ENCODE measurements at places on chromosomes 4 and X.
A peak's percentile ranks its signal among the peaks of the same experiment; 100 is the strongest.

- no peak for DNase-seq
Measured at GRCh38 chr4:74335341-74336021, 27.2 kb downstream of the EPGN start.

DNA sequence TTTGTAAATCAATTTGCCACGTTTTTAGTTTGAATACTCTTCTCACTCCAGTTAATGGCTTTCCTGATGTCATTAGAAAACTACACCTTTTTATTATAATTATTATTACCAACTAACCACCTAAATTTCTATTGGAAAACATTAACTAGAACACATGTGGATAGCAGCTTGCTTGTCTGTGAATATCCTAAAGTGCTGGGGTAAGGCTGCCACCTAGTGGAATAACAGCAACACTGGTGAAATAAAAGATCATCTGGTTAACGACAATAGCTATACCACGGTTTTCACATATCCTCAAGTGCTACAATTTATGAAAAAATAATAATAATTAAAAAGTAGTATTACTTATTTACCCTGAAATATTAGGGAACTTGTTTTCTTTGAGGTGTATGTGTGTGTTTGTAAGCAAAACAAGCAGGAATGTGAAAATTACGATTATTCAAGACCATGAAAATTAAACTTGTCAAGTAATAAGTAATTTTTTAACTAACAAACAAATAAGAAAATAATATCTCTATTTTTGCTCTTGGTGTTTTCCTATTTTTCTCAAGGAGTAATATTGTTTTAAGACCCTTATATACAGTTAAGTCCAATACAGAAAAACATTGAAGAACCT lies 130.1 kb upstream of the TECRL start:
- DNase-seq = no peak

GRCh38 chr4:844752-845232 lies 18.9 kb upstream of the CPLX1 start:
- DNase-seq = no peak

- DNase-seq = no peak
Measured at GRCh38 chr4:68606240-68606639, 30.1 kb upstream of the UGT2B17 start.

DNA sequence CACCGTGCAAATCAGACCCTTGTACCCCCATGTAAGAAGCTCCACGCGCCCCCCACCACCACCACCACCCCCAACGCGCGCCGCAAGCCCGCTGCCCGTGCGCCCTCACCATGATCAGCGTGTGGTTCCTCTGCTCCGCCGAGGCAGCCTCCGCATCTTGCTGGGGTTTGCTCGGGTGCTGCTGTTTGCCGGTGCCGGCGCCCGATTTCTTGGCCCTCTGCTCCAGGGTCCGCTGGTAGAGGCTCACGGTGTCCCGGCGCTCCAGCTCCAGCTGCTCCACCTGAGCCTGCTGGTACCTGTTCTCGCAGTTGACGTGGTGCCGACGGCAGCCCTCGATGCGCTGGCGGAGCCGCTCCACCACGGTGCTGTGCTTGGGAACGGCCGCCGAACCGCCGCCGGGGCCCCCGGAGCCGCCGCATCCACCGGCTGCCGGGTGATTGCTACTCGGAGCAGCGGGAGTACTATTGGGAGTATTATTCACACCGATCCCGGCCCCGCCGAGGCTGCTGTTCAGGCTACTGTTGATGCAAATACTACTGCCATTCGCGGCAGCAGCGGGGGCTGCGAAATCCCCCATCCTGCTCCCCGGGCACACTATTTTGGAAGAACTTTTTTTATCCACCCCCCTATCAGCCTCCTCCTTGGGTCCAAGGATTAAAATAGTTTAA lies 1.1 kb downstream of the MAML3 start:
- DNase-seq = peak; percentile 27

- no peak for DNase-seq
Measured at GRCh38 chrX:66731398-66731797, 92.5 kb upstream of the EDA2R start.
